CD4-positive, alpha-beta T cell treated with Interleukin-17A for 4 hours (primary cell): ENCODE measurements at places on chromosomes 2 and 18.

- DNase-seq: no peak
Measured at GRCh38 chr18:49601211-49601610, 39.4 kb downstream of the LIPG start.

- DNase-seq: peak; percentile 12
Measured at GRCh38 chr2:85353876-85354285, 447 bp downstream of the RETSAT start.

DNA sequence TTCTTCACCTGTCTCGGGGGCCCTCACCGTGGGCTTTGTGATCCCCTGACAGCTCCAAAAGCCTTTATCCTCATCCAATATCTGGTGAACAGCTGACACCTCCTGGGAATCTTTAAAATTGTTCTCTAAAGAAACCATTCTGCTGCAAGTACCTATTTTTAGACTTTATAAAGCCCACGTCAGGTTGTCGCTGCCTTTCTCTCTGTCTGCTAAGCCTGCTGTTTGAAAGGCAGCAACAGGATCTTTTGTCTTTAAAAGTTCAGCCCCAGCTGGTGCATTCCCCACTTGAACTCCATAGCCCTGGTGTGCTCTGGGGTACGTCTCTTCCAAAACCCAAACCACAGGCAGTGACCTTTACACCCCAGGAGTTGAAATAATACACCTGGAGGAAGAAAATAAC lies 145.0 kb downstream of the NEDD4L start:
- DNase-seq: no peak

- DNase-seq: no peak
Measured at GRCh38 chr2:205352094-205352493, 330.2 kb upstream of the NRP2 start.

- DNase-seq: peak; percentile 24
Measured at GRCh38 chr2:76197842-76198448, 487.2 kb upstream of the GCFC2 start.

GRCh38 chr2:145114726-145115125 lies 594.8 kb upstream of the ZEB2 start:
- DNase-seq: no peak

DNA sequence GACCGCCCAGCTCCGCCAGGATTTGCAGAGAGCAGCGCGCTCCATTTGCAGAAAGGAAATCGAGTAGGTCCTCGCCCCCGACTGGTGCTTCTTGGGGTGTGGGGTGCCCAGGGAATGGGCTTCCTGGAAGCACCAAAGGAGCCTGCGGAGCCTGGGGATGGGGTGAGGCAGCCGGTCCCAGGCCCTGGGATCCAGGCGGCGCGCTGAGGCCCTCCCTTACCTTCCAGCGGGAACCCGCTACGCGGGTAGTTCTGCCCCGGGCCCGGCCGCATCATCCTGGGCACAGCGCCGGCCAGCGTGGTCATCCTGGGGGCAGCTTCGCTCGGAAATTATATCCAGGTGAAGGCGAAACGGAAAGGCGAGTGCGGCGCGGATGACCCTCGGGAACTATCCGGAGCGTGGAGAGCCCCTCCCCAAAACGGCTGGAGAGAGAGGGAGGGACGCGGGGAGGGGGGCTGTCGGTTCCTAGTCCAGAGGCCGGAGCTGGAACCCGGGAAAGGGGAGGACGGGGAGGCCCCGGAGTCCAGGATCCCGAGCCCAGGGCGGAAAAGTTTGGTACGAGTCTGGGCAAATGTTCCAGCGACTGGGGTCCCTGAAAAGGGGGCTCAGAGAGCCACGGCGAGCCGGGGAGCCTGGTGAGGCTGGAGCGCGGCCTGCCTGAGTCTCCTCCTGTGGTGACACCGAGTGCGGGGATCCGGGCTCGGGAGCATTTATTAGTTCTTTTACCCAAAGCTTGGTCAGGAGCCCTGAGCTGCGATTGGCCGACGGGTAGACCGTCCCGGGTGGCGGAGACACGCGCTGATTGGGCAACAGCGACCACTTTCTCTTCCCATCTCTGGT lies at the start of gene PAX3:
TSS of gene PAX3 (minus strand) at position 688 of the 840 bp plus-strand sequence. CDS start at position 305, 383 bp downstream.
- no peak for DNase-seq

DNA sequence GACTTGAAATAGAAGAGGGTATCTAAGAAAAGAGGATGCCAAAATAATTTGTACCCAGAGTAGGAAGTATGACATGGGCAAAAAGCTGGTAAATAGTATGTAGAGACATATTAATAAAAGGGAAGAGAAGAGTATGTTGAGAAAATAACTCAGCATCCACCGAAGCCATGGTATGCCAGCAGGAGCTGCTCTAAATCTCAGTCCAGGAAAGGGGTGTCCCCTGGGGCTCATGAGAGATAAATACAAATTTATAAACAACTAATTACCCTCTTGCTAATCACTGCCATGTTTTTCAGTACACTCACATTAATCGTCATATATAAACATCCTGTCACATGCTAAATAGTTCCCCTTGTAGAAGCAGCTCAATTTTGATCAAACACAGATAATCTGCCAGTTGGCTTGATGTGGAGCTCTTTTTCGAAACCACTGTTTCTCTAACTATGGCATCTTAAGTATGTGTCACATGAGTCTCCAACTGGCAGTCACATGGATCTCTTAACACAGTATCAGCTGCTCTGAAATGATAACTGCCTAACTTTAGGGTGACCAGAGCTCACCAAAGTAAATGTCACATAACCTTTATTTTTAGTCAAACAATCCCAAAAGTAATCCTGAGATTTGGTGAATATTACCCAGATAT lies 31.9 kb downstream of the EXOC6B start:
- DNase-seq: no peak

DNA sequence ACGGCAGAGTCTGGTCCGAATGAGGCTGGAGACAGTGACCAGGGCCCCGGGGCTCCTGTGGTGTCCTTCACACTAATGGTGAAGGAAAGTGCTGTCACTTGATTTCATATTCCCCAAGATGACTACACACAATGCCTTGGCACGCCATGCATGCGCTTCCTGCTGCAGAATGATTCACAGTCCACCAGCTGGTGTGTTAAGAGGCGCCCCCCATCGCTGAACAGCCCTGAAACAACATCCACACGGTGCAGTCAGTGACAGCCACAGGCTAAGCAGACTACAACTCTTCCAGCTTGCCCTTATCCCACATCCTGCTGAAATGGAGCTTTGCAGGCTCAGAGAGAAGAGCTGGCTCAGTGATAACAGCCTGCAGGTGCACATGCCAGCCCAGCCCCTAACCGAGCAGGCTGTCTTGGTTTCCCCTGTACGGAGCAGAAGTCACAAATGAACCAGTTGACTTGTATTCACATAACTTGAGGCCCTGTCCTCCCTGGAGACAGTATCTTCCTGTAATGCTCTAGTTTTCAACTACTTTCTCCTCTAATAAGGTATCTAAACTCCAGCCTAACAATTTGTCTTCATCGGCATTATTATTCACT lies 24.3 kb upstream of the CDH20 start:
- no peak for DNase-seq

DNA sequence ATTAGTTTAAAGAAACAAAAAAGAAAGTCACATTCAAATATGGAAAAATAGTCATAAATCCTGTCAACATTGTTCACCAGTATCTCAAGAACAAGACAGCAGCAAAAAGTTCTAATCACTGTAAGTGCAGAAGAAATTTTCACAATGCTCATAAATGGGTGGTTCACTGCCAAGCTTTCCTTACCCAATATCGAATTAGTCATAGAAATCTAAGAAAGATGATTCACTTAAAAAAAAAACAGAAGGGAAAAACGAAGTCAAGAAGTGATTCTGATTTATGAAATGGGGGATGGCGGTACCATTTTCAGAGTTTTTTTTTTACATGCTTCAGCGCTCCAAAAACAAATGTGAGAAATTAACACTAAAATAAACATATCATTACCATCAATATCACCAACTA lies 156.7 kb downstream of the EXOC6B start:
- DNase-seq: no peak
